ENCODE measurements at places on chromosomes 11 and 22.

- no peak for DNase-seq
These were observed 20.1 kb upstream of the SPTBN2 start for GRCh38 chr11:66749091-66749490.

- no peak for DNase-seq
These were observed 30.9 kb downstream of the OSBPL5 start for GRCh38 chr11:3134218-3134621.

DNA sequence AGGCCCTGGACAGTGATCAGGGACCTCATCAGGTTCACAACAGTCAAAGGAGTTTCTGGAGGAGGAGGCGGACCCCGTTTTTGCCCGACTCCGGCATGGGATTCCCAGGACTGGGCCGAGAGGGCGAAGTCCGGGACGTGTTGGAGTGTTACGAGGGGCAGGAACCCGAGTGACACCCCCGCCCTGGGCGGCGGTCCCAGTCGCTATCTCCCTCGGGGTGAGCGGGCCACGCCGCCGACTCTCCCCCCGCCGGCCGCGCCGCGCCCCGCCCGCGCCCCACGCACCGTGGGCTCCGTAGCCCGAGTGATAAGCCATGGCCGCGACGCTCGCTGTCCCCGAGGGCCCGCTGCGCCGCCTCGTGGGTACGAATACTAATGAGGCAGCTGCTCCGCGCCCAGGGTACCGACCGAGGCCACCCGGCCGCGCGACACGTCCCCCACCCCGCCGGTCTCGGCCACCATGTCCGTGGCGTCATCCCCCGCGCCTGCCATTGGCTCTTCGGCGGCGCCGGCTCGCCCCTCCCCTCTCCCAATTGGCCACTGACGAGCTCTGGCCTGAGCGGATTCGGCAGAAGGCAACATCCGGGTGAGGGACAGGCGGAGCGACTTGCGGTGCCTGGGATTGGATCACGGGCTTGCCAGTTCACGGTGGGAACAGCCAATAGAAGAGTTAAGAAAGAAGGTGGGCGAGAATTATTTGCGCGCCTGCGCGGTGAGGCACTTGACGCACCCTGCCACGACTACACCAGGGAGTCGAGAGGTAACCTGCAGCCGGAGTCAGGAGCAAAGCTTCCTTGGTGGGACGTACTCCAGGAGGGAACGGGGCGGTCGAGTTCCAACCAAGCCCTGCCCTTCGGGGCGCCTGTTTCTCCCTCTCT is at the start of gene YIF1A:
YIF1A (minus strand) TSS at position 473 of the 877 bp plus-strand sequence; CDS start at position 315, 158 bp downstream.
- peak; percentile 100 for DNase-seq

DNA sequence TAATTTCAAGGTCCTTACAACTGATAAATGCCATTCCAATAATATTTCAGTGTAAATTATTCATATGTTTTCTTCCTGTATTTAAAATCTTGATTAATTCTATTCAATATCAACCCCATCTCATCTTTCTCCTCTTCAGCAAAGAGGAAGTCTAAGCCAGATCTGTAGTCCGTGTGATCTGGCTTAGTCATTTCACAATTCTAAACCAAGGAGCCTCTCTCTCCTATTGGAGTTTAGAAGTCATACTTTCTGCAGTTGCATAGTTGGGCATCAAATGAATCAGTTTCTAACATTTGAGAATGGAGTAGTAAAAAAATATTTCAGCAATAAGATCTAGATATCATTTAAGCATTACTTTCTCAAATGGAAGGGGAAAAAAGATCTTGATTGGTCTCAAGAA is 354.9 kb downstream of the JRKL start:
- DNase-seq: no peak

DNA sequence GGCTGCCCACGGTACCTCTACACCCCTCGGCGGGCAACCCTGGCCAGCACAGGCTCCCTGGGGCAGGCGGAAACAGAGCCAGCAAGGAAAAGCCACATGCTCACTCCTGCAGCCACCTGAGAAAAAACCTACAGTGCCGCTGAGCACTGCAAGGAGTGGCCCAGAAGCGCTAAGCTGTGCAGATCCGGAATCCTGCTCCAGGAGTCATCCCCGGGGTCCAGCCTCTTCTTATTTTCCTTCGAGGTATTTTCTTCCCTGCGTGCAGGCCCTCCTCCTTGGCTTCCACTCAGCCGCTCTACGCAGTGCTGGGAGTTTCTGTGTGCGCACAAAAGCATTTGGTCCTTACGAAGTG is 81.0 kb downstream of the TRMU start:
- DNase-seq: no peak

GRCh38 chr11:55719608-55720160 is 53.6 kb upstream of the OR5D13 start:
- no peak for DNase-seq

- no peak for DNase-seq
These were observed 61.3 kb upstream of the PPP6R3 start for GRCh38 chr11:68398995-68399851.

DNA sequence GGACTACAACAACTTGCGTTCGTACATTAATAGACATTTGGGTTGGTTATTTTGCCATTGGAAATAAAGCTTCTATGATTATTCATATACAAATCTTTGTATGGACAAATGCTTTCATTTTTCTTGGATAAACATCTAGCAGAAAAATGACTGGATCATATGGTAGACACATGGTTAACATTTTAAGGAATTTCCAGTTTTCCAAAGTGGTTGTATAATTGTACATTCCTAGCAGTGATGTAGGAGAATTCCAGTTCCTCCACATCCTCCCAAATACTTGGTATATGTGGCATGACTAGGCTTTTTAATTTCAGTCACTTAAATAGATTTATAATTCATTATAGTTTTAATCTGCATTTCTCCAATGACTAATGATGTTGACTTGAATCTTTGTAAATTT is 246.2 kb upstream of the NCAM1 start:
- DNase-seq: no peak

- DNase-seq: no peak
These were observed 1314.0 kb downstream of the JRKL start for GRCh38 chr11:97703851-97704250.

DNA sequence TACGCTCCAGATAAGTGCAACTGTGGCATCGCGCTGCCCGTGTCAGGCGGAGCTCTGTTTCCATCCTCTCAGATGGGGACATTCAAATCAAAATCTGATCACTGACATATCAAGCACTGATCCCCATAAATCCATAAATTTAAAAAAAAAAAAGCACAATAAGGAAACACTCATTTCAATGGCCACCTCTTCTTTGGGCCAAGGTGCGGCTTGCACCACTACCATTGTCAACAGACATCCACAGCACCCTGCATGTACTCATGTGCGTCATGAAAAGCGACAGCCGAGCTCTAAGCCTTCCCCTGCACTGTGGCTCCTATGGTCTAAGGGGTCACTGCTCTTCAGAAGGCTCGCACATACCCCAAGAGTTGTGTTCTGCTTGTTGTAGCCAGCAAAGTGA is 26.7 kb upstream of the SERPIND1 start:
- no peak for DNase-seq

Data from HuH-7 (cell line).